Tibial nerve (tissue), 4 donors: ENCODE measurements at places on chromosomes 16 and 17.

GRCh38 chr16:17408296-17408695 lies 62.5 kb downstream of the XYLT1 start:
- DNase-seq = no peak

GRCh38 chr16:24989494-24989893 lies 25.7 kb downstream of the ARHGAP17 start:
- DNase-seq = no peak

DNA sequence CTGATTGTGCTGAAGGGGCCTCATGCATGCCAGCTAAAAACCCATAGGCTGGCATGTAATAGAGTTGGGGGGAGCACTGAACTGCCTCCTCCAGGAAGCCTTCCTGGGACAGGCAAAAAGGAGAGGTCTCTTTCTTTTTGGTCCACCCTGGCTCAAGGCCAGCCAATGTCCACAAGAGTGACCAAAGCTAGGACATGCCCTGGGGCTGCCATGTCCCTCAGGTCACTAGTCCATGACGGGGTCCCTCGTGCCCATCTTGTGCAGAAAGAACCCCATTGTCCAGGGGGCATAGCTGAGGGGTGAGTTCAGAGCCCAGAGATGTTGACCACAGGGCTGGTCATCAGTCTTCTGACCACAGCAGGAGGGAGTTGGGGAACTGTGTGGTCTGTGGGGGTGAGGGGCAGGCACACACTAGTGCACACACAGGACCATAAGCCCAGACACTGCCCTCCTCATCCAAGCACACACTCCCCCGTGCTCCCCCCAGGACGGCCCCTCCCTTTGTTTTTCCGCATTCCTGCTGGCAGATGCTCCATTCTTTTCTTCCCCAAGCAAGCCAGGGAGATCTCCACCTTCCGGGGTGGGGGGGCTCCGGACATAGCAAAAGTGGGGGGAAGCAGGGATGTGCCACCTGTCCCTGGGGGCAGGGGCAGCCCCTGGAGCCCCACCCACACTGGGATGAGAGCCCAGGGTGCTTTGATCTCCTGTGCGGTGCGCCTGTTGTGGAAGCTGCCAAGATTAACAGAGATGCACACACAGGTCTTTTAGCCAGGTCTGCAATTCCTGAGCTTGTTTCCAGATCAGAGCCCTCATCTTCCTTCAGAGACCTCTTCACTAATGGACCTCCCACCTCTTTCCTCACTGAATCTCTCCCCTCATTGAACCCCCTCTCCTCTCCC lies 25.2 kb upstream of the PHB1 start:
- DNase-seq = no peak

GRCh38 chr16:55809386-55809785 lies 23.5 kb downstream of the CES1 start:
- no peak for DNase-seq

DNA sequence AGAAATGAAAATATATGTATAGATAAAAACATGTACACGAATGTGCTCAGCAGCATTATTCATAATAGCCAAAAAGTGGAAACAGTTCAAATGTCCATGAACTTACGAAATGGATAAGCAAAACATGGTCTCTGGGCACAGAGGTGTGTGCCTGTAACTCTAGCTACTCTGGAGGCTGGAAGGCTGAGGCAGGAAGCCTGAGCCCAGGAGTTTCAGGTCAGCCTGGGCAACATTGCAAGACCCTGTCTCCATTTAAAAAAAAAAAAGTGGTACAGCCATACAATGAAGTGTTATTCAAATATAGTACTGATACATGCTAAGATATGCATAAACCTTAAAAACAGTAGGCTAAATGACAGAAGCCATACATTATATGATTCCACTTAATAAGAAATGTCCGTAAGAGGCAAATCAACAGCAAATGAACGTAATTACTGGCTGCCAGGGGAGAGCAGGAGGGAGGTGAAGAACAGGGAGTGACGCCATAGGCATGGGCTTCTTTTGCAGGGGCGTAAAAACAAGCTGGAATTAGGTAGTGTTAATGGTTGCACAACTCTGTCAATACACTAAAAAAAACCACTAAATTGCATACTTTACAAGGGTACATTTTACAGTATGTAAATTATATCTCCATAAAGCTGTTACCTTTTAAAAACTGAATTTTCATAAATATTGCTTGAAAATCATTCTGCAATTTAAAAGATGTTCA lies 87.2 kb upstream of the PLEKHM1 start:
- no peak for DNase-seq

GRCh38 chr16:515939-516226 lies 11.6 kb upstream of the CAPN15 start:
- no peak for DNase-seq

GRCh38 chr16:71273384-71273783 lies 15.8 kb downstream of the CMTR2 start:
- no peak for DNase-seq

DNA sequence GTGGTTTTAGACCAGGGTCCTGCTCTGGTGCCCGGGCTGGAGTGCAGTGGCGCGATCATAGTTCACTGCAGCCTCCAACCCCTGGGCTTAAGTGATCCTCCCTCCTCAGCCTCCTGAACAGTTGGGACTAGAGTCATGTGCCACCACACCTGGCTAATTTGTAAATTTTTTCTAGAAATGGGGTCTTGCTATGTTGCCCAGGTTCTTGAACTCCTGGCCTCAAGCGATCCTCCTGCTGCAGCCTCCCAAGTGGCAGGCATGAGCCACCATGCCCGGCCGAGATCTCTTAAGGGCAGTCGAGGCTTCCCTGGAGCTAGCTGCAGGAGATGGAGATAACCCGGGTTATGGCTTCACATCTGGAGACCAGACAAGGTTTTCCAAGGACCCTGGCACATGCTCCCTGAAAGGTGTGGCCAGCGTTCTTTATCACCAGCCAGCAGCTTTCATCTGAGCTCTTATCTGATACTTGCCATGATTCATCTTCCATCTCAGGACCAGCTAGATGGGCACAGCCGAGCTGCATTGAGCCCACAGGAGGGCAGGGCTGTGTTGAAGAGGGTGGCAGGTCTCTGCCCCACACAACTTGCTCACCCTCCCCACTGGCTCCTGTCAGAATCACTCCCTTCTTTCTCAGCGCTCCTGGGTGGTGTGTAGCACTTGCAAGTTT lies 28.6 kb downstream of the SCNN1B start:
- no peak for DNase-seq

DNA sequence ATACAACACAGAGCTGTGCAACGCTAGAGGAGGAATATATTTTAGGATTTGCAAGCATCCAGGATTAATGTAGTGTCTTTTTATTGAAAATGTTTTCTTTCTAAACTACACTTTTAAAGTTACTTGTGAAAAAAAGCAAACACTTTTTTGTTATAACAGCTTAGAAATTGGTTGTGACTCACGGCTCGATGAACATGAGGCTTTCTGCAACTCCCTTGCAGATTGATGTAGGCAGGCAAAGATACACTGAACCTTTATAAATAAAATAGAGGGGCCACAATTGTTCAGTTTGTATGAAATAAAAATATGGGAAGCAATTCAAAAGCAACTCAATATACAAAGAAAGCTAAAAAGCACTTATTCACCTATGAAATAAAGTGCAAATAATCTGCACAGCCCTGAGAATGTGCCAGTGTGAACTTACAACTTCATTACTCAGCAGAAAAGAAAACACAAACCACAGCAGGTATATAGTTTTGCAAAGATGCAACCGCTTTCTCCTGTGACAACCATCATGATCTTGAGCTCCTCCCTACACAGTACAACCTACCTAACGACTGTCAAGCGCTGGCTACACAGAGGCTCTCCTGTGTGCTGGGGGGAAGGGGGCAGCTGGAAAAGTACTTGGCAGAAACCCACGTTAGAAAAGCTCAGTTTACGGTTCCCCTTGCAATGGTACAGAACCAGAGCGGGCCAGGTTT lies 948 bp downstream of the LUC7L start:
- DNase-seq = no peak

- no peak for DNase-seq
Measured at GRCh38 chr16:1078579-1079021, 6.1 kb downstream of the SSTR5 start.

- DNase-seq = no peak
Measured at GRCh38 chr16:630249-630814, 453 bp upstream of the WFIKKN1 start.

- DNase-seq = peak; percentile 53
Measured at GRCh38 chr16:80938004-80938878, 68.4 kb downstream of the CMC2 start.

DNA sequence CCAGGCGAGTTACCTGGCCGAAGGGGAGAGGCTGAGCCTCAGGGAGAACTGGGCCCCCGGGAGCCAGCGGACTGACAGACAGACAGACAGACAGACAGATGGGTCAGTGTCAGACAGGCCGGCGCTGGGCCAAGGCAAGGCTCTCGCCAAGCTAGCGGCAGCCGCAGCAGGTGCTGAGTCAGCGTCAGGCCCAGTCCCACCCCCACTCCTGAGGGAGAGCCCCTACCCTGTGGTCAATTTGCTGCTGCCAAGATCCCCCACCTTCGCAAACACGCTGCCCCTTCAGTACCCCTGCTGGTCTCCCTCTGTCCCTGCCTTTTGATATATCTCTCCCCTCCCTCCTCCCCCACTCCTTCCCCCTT lies 1.5 kb downstream of the FGF11 start:
- DNase-seq = no peak

GRCh38 chr17:57420734-57421717 lies 164.7 kb downstream of the MSI2 start:
- no peak for DNase-seq

GRCh38 chr17:13688716-13689115 lies 87.0 kb upstream of the HS3ST3A1 start:
- no peak for DNase-seq

GRCh38 chr17:35051183-35051578 lies 12.3 kb downstream of the RFFL start:
- DNase-seq = peak; percentile 14

DNA sequence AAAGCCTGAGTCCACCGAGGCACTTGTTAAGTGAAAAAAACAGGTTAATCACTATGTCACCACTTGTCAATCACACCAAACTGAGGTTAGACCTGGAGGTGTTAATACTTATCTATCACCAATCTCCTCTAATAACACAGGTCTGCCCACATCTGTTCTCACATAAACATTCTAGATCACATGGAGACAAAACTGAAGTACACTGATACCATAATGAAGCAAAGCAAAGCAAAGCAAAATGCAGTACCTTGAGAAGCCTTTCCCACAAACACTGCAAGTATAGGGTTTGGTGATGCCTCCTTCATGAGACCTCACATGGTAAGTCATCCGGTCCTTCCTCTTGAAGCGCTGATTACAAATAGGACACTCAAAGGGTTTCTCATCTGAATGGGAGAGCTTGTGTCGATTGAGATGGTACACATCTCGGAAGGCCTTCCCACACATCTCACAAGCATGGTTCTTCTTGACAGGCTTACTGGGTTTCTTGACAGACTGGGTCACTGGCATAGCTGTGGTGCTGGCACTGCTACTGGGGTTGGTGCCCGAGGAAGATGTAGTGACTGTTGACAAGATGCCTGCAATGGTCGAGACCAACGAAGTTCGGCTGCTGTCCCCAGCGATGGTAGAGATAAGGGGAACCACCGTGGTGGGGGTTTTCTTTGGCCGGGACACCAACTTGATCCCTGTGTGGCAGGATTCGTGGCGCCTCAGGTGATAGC lies 5.4 kb downstream of the VEZF1 start:
- DNase-seq = no peak

DNA sequence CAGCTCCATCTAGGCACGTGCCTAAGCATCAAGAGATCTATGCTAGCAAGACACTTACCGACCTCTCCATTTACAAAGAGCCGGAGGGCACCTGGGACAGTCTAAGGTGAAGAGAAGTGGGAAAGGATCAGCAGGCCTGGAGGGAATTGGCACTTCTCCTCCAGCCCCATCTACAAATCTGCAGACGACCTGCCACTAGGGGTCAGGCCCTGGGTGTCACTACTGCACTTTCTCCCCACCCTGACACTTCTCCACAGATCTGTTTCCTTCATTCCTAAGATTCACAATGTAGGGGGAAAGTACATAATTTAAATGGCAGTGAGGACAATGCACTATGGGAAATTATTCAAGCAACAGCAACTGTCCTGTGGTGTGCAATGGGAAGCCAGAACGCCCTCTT lies 8.1 kb downstream of the MKS1 start:
- no peak for DNase-seq

- peak; percentile 5 for DNase-seq
Measured at GRCh38 chr17:83183951-83184506, 104.6 kb downstream of the METRNL start.

DNA sequence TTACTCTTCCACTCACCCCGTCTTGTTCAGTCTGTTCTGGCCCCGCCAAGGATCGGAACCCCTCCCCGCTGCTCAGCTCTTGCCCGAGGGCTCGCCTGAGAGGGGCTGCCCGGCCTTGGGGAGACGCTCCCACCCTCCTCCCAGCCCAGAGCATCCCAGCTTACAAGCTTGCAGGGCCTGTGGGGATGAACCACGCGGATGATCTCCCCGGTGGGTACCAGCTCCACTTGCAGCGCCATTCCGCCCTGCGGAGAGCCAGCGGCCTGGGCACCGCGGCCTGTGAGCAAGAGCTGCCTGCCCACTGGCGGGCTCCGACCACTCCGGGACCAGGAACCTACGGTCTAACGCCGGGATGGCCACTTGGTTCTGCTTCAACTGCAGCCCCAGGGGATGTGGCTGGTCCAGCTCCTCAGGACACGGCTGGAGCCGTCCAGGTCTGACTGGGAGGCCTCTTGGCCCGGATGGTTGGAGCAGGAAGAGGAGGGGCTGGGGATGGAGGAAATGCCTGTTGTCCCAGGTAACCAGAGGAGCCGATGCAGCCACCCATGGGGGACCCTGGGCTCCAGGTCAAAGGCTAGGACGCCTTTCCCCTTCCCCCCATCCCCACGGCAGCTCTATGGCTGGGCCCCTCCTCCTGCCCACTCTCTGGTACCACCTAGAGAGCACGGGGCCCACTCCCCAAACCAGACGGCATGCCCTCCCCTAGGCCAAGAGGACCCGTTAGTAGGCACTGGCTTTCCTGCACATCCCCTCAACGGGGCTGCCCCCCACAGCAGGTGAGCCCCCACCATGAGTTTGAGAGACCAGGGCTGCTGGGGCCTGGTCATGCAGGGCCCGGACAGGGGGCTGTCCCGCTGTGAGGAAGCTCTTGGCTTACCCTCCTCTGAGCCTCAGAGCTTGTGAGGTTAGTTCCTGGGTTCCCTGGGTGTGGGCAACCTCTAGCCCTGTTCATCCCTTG lies at the start of gene MYO1C:
TSS of gene MYO1C (minus strand) at position 438 of the 958 bp plus-strand sequence. CDS start at position 239, 199 bp downstream.
- no peak for DNase-seq

DNA sequence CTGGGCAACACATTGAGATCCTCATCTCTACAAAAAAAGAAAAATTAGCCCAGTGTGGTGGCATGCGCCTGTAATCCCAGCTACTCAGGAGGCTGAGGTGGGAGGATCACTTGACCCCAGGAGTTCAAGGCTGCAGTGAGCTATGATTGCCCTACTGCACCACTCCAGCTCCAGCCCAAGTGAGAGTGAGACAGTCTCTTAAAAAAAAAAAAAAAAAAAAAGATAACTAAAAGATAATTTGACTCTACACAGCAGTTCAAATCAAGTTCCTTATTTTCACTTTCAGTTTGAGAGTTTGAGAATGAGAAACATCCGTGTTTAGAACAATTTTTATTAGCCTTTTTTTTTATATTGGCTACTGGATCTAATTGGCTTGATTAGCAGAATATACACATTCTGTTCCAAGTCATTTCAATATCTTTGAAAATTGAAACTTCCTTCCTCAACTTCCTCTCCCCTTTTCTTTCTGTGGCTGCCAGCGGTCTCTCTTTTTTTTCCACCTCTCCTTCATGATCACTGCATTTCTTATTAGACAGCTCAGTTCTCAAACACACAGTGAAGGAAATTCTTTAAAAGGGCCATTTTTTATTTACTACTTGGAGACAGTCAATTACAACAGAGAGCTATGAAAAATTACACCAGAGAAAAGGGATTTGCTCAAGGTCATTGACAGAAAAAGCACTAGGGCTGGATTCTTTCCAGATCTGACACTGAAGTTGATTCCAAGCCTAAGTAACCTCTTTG lies 4.5 kb upstream of the ACSF2 start:
- DNase-seq = no peak
